EL (cell line): ENCODE measurements at places on chromosomes 2 and 18.

- peak; percentile 96 for DNase-seq
These were observed 4.7 kb upstream of the HPCAL1 start for GRCh38 chr2:10297959-10298531.

DNA sequence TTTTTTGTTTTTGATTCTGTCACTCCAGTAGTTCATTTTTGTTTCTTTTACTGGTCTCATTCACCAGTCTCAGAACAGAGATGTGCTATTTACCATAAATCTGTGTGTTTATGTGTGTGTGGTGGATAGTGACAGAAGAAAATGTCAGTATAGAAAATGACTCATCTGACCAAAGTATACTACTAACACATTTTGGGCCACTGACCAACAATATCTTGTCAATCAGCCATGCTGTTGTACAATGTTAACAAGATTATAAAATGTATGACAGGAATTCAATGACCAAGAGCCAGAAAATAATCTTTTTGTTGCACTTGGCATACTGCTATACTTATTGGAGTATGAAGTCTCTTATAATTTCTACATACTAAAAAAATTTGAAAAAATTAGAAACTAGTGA lies 1081.4 kb upstream of the NRXN1 start:
- no peak for DNase-seq

DNA sequence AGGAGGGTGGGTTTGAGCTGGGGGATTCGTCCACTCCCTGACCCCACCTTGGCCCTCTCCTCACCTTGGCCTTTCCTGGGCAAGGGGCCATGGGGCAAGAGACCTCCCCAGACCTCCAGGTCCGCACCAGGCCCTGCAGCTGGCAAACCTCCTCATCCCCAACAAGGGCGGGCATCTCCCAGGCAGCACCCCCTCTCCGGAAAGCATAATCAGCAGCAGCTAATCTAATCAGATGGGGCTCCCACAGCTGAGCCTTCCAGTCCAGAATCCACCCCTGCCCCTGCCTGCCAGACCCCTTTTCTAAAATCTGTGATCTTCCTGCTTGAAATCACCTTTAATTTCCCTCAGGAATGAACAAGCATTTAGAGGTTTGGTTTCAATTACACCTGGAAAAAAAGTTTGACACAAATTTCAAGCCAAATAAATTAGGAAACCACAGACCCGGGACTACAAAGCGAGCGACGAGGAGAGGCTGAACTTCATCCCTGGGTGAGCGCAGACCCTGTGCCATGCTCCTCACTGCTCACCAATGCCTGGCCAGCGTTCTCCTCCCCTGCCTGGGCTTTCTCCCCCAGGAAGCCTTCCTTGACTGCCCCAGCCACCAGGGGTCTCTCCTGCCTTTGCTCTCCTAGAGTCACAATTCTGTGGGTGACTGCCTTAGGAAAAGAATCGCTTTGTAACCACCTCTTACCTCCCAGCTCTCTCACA lies 143.0 kb upstream of the MYCN start:
- DNase-seq: no peak

GRCh38 chr2:172097557-172098131 lies 5.1 kb downstream of the DLX2 start:
- peak; percentile 48 for DNase-seq

- DNase-seq: no peak
These were observed 104.7 kb downstream of the KLHL29 start for GRCh38 chr2:23489471-23490322.

DNA sequence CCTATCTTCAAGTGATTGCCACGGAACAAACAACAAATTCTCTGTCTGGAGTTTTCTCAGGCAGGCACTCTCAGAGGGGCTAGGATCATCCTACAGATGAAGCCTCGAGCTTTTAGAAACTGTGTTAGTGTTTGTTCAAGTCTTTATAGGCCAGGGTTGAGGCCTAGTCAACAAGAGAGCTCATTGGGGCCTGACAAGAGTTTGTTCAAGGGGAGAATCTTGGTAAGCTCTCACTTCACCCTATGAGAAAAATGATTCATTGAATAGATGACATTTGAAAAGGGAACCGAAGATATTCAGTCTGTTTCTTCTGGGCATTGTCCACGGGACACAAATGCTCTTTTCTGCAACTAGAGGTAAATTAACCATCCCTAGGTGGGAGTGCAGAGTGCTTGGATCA lies 476.9 kb downstream of the PTPRM start:
- DNase-seq: no peak

- DNase-seq: no peak
These were observed 61.5 kb downstream of the ADCYAP1 start for GRCh38 chr18:965921-966758.
